CD4-positive, alpha-beta T cell treated with Interleukin-12 subunit alpha and Interleukin-12 subunit beta, for 1 hour (primary cell): ENCODE measurements at places on chromosomes 2 and 18.

DNA sequence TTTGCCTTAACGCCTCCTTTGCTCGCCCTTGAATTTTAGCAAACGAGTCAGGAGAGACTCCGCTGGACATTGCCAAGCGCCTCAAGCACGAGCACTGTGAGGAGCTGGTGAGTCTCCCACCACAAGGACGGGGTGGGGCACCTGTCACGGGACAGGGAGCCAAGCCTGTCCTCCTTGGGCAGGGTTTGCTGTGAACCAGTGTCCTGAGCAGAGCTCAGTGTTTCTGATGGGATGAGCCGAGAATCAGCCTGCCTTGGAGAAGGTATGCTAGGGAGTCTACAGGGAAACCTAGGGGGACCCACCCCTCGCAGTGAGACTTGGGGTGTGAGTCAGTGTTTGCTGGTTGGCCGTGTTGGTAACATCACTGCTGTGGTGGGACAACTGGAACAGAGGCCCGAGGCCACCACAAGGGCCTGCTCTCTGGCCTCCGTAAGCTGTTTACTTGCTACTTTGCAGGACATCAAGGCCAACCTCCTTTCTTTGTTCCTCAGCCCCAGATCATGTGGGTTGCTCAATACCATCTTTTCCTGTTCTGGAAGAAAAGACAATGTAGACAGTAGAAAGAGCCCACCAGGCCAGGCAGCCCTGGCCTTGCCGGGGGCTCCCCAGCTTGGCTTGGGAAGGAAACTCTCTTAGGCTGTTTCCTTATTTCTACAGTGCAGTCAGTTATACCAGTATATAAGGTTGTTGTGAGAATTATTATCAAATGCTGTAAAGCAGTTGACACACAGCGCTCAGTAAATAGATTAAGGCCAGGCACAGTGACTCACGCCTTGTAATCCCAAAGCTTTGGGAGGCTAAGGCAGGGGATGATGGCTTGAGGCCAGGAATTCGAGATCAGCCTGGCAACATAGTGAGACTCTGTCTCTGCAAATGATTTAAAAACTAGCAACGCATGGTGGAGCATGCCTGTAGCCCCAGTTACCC is 42.4 kb downstream of the ITGB1BP1 start:
- DNase-seq = no peak

- DNase-seq = no peak
These were observed 55.2 kb upstream of the REV1 start for GRCh38 chr2:99545066-99545465.

GRCh38 chr2:23533338-23533695 is 148.3 kb downstream of the KLHL29 start:
- no peak for DNase-seq

- no peak for DNase-seq
These were observed 71.4 kb downstream of the KCNF1 start for GRCh38 chr2:10982931-10983701.

- no peak for DNase-seq
These were observed 127.8 kb upstream of the TRIB2 start for GRCh38 chr2:12588986-12589385.

GRCh38 chr2:153232464-153232863 is 246.1 kb downstream of the RPRM start:
- DNase-seq = no peak
